B cell (primary cell): ENCODE measurements at places on chromosomes 1 and 21. TPM values are rescaled to one million over a fixed set of nuclear protein-coding genes. Genes with fewer than 3 reads are reported as not detected.
A peak's percentile ranks its signal among the peaks of the same experiment; 100 is the strongest.

The G0S2 gene
- total RNA-seq, result not detected in 2 replicates

The ELF3 gene
- total RNA-seq, result 1.5 and 1.6 TPM in 2 replicates

The USP21 gene
- total RNA-seq, result 50.2 and 53.3 TPM in 2 replicates

The CPT2 gene
- 16.7 and 19.8 TPM in 2 replicates for total RNA-seq

GRCh38 chr1:193660428-193660827, 474.0 kb upstream of the B3GALT2 start:
- no peaks in the 10 kb centered on the region for H3K36me3 ChIP-seq
- H3K27ac ChIP-seq, result no peak overlapping the region
- no peaks in the 10 kb centered on the region for H3K27me3 ChIP-seq
- H3K4me1 ChIP-seq, result no peaks in the 10 kb centered on the region
- DNase-seq, result no peak
- no peak overlapping the region for H3K4me3 ChIP-seq

GRCh38 chr1:206930210-206930798, 8.6 kb upstream of the FCMR start:
- H3K4me3 ChIP-seq, result peak overlapping the region; percentile 54
- H3K4me1 ChIP-seq, result peaks cover 83% of the 10 kb centered on the region
- no peaks in the 10 kb centered on the region for H3K27me3 ChIP-seq
- DNase-seq, result peak; percentile 79
- H3K27ac ChIP-seq, result peak overlapping the region; percentile 96

GRCh38 chr1:54220004-54220811, 20.2 kb downstream of the MRPL37 start:
- no peak overlapping the region for H3K27ac ChIP-seq
- no peaks in the 10 kb centered on the region for H3K27me3 ChIP-seq
- no peaks in the 10 kb centered on the region for H3K36me3 ChIP-seq
- DNase-seq, result no peak

- no peak overlapping the region for H3K4me3 ChIP-seq
- peaks cover 14% of the 10 kb centered on the region for H3K27me3 ChIP-seq
- DNase-seq, result no peak
- H3K27ac ChIP-seq, result no peak overlapping the region
Measured at GRCh38 chr1:205224736-205225135, 3.0 kb upstream of the TMCC2 start.

GRCh38 chr1:241250465-241250864, 106.5 kb downstream of the RGS7 start:
- no peak overlapping the region for H3K27ac ChIP-seq
- H3K36me3 ChIP-seq, result no peaks in the 10 kb centered on the region
- H3K4me3 ChIP-seq, result no peak overlapping the region
- DNase-seq, result no peak
- H3K4me1 ChIP-seq, result no peaks in the 10 kb centered on the region

DNA sequence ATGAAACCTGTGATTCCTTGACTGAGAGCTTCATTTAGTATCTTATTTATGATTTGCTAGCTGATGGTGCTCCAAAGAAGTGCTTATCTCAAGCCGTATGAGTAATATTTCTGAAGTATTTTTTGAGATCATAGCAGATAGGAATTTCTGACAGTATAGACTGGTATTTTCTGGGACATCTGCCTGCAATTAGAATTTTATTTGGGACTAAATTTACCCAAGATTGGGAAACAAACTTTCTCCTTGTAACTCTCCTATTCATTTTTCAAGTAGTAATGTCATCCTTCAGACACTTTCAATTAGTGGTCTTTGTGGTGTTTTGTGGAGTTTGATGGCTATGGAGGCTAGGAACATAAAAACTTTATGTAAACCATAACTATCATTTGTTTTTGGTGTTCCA, 597.2 kb upstream of the ZP4 start:
- no peak overlapping the region for H3K27ac ChIP-seq
- H3K4me3 ChIP-seq, result no peak overlapping the region

DNA sequence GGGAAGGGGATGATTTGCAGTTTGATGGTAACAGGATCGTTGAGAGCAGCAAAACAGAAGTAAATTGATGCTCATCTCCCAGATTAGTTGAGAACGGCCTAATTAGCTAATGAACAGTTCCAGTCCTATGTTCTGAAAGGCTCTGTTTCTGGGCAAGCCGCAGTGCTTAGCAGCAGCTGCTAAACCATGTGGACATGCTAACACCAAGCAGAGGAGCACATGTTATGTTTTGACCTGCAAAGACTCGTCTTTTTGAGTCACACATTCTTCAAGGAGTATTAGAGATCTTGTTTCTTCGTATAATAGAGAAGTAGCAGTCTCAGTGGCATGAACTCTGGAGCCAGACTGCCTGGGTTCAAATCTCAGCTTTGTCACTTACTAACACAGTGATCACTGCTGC, 58.1 kb downstream of the CACNA1E start:
- H3K27ac ChIP-seq, result no peak overlapping the region
- no peaks in the 10 kb centered on the region for H3K36me3 ChIP-seq
- no peak for DNase-seq
- H3K4me3 ChIP-seq, result no peak overlapping the region
- no peaks in the 10 kb centered on the region for H3K4me1 ChIP-seq

DNA sequence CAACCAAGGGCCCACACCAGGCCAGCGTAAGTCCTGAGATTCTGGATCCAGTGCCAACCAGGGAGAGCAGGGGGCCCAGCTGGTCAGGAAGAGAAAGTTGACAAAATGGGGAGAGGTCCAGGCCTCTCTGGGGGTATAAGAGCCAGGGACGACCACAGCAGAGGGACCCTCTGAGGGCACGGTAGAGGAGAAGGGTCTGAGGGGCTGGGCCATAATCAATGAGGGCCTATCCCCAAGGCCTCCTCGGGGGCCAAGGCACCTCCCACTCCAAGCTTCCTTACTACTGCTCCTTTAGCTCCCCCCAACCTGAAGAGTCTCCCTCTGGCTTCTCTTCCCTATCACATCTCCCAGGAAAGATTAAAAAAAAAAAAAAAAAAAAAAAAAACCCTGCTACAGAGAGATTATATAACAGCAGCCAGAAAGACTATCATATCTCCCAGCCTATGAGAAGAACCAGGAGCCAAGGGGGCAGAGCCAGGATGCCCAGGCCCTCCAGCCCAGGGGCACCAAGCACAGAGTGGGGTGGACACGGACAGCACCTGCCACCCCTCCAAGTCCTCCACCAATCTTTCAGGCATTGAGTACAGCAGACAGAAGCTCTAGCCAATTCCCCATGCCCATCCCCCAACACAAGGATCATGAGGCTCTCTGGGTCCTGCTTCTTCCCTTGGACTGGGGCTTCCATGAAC, 2.7 kb downstream of the MEF2D start:
- H3K4me1 ChIP-seq, result peaks cover 83% of the 10 kb centered on the region
- peak overlapping the region; percentile 94 for H3K27ac ChIP-seq
- H3K4me3 ChIP-seq, result peak overlapping the region; percentile 99
- H3K27me3 ChIP-seq, result no peaks in the 10 kb centered on the region

DNA sequence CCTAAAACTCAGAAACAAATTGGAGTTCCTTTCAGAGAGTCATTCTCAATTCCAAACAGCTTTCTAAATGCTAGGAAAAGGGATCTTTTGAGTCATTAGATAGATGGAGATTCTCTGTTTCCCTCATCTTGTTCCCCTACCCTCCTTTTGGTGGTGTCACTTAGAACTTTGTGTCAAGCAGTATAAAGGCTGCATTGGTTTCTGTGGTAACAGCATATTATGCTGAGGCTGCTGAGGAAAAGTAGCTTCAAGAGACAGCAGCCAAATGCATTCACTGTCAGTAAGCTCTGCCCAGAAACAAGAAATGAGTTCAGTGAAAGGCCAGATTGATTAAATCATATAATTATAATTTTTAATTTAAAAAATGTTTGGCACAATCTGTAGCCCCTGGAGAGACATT, 144.1 kb downstream of the LRRC40 start:
- H3K27me3 ChIP-seq, result no peaks in the 10 kb centered on the region
- H3K36me3 ChIP-seq, result no peaks in the 10 kb centered on the region
- no peak overlapping the region for H3K4me3 ChIP-seq

DNA sequence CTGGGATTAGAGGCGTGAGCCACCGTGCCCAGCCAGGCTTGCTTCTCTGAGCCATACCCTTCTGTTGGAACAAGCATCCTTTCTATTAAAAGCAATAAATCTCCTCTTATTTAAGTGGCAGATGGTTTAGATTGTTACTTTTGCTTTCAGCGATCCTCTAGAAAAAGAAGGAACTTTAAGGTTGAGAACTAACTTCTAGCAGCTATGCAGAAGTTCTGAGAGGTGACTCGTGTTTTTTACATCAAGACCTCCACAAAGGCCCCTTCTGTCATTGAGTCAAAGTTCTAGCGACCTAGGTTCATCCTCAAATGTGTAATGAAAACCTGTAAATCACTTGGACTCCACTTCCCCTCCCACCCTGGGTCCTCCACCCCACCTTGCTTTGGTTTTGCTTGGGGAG, 30.8 kb downstream of the PLEKHO1 start:
- no peak for DNase-seq
- H3K27ac ChIP-seq, result no peak overlapping the region
- H3K4me1 ChIP-seq, result no peaks in the 10 kb centered on the region
- H3K4me3 ChIP-seq, result no peak overlapping the region
- H3K27me3 ChIP-seq, result no peaks in the 10 kb centered on the region

- no peaks in the 10 kb centered on the region for H3K4me1 ChIP-seq
- peaks cover 5% of the 10 kb centered on the region for H3K27me3 ChIP-seq
- no peaks in the 10 kb centered on the region for H3K36me3 ChIP-seq
- no peak overlapping the region for H3K4me3 ChIP-seq
Measured at GRCh38 chr1:18805925-18806849, 53.3 kb downstream of the TAS1R2 start.

DNA sequence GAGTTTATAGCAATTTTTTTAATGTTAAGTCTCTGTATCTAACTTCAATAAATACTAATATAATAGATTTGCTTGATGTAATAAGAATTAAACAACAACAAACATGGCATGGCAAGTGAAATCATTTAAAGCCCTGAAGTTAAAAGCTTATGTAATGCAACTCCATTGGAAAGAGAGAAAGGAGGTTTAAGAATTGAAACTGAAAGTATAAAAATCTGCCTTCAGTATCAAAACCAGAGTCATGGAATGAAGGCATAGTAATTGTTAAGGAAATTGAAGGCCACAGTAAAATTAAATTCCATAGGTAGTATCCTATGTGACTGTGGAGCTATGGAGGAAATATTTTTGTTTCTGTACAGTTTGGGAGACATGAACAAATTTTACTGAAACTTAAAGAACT, 55.1 kb downstream of the PRDX6 start:
- H3K4me3 ChIP-seq, result no peak overlapping the region
- H3K27me3 ChIP-seq, result no peaks in the 10 kb centered on the region
- DNase-seq, result no peak
- H3K27ac ChIP-seq, result no peak overlapping the region

- no peaks in the 10 kb centered on the region for H3K36me3 ChIP-seq
- H3K27ac ChIP-seq, result peak overlapping the region; percentile 67
- DNase-seq, result peak; percentile 46
- peak overlapping the region; percentile 3 for H3K4me3 ChIP-seq
- H3K27me3 ChIP-seq, result no peaks in the 10 kb centered on the region
- H3K4me1 ChIP-seq, result peaks cover 32% of the 10 kb centered on the region
Measured at GRCh38 chr1:206496131-206496793, 11.1 kb upstream of the RASSF5 start.

GRCh38 chr1:9164532-9164900, 35.6 kb upstream of the GPR157 start:
- H3K36me3 ChIP-seq, result no peaks in the 10 kb centered on the region
- H3K4me1 ChIP-seq, result peaks cover 20% of the 10 kb centered on the region
- H3K27ac ChIP-seq, result no peak overlapping the region
- H3K27me3 ChIP-seq, result no peaks in the 10 kb centered on the region

DNA sequence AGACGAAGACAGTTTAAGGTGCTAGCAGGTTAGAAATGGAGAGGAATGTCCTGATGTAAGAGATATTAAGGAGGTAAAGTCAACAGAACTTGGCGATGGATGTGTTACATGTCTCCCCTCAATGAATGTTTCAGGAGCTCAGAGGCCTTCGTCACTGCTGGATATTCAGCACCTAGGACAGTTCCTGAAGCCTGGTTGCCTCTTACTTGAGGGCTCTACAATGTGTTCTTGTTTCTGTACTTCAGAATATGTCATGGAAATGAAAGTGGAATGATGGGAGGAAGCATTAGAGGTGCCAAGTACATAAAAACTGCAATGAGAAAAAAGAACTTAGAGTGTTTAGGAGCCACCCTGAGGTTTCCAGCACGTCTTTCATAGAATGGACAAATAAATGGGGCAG, 17.7 kb downstream of the TNR start:
- H3K27me3 ChIP-seq, result no peaks in the 10 kb centered on the region
- H3K27ac ChIP-seq, result no peak overlapping the region
- H3K36me3 ChIP-seq, result no peaks in the 10 kb centered on the region
- DNase-seq, result peak; percentile 23
- no peak overlapping the region for H3K4me3 ChIP-seq

- no peaks in the 10 kb centered on the region for H3K4me1 ChIP-seq
- no peak overlapping the region for H3K4me3 ChIP-seq
- H3K27ac ChIP-seq, result no peak overlapping the region
- DNase-seq, result no peak
- no peaks in the 10 kb centered on the region for H3K36me3 ChIP-seq
- H3K27me3 ChIP-seq, result no peaks in the 10 kb centered on the region
Measured at GRCh38 chr1:62288224-62288623, 31.0 kb downstream of the KANK4 start.

DNA sequence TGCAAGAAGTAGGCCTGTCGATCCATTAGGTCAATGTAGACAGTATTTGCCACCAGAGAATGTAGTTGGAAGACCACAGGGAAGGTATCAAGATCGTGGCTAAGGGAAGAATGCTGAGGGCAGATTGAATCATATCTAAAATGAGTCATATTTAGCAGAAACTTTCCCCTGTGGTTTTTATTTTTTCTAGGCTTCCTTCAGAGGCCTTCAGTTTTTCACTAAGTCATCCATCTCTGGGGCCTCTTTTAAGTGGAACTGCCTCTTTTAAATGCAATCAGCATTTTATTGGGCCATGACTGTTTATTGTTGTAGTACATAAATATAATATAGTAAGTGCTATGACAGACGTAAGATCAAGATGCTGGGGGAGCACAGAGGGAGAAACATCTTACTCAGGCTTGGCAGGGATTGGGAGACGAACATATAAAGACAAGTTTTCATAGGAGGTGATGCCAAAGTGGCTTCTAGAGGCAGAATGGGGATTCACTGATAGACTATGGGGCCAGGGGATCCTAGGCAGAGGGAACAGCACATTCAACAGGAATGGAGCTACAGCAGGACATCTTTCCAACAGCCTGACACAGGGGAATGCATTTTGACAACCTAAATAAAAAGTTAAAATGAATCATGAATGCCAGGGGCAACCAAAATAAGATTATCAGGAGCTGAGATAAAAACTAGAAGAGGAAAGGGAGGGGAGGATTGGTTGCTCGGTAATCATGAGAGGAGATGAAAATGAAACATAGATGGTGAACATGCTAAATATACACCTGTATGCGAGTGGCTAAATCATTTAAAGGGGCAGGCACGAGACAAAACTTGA, 20.1 kb downstream of the UBE2U start:
- no peak overlapping the region for H3K4me3 ChIP-seq
- H3K27me3 ChIP-seq, result no peaks in the 10 kb centered on the region
- H3K36me3 ChIP-seq, result no peaks in the 10 kb centered on the region
- DNase-seq, result no peak
